ENCODE measurements at places on chromosomes 13 and 19.

- no peak for DNase-seq
Measured at GRCh38 chr19:17467471-17468301, 2.6 kb upstream of the SLC27A1 start.

DNA sequence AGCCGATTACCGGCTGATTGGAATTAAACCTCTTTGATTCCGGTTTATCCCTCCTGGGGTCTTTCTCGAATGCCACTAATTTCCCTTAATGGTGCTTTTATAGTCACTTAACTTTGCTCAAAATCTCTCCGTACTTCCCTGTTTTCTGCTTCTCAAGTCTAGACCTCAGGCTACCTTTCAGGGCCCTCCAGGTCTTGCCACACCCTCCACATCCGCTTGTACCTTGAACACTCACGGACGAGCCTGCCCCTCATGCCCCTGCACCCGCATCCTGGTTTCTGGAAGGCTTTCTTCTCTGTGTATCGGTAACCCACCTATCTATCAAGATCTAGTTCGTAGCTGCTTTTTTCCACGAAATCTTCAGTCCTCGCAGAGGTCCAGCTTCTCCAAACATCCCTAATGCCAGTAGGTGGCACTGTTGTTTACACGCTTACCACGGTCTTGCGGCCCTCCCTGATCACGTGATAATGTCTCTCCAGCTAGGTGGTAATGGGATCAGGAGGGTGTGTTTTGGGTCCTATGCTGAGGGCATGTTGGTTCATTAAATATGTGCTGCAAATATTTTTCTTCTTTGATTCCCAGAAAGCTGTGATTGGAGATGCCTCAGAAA lies 13.8 kb downstream of the ATP12A start:
- DNase-seq = peak; percentile 86

DNA sequence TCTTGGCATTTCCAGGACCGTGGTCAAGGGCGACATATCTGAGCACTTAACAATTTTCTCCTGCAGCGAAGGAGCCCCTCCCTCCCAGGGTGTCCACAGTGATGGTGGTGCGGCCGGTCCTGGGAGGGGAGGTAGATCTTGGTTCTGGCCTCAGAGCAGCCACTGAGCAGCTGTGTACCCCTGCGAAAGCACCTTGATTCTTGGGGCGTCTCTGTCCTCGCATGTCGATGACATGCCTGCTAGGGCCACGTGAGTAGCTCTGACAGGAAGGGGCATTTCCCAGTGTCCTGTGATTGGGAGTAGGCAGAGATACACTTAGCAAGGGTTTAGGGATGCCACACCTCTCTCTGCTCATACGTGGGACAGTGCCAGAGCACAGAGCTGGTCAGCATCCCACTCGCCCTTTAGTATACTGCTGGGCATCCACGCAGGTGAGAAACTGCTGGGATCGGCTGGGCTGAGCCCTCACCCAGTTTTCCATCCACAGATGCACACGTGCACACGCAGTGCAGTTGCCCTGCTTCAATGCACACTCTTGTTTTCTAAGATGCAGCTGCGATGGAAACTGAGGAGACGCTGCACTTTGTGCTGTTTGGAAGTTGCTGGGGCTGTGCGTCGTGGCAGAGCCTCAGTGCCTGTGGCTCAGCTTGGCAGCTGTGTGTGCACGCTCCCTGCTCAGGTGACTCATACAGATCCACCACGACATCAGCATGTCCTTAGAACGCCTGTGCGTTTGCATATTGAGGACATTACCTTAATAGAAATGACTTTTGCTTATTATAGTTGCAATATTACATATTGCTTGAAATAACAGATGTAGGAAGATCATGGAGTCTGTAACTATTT lies 66.8 kb downstream of the TEX29 start:
- no peak for DNase-seq

- no peak for DNase-seq
Measured at GRCh38 chr13:98801626-98802418, 49.4 kb upstream of the SLC15A1 start.

- no peak for DNase-seq
Measured at GRCh38 chr13:50079655-50080202, 64.5 kb downstream of the KCNRG start.

DNA sequence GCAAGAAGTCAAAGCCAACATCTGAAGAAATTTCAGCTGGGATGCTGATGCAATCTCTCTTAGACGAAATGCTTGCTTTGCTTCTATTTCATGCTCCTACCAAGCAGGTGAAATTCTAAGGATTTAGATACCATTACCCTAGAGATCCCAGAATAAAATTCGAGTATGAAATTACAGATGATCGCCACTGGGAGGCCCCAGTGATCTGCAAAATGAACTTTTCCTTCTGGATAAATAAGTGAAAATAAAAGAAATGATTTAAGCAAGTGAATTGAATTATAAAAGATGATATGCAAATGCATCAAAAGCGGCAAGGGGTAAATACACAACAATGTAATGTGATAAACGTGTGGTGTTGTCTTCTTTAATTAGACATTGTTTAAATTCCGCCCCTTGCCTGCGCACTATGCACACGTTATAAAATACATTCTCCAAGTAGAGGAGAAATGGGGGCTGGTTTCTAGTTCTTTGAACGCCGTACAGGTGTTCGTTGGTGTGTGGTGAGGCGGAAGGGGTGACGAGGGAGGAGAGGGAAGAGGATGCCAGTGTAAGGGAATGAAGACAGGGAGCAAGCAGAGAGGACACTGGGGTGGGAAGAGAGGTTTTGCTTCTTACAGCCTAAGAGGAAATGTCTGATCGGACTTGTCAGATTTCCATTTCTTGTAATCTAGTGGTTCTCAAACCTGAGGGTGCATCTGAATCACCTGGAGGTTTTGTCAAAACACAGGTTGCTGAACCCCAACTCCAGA lies 58.0 kb downstream of the ERCC5 start:
- peak; percentile 28 for DNase-seq

- DNase-seq = no peak
Measured at GRCh38 chr19:7257148-7258040, 36.8 kb downstream of the INSR start.

DNA sequence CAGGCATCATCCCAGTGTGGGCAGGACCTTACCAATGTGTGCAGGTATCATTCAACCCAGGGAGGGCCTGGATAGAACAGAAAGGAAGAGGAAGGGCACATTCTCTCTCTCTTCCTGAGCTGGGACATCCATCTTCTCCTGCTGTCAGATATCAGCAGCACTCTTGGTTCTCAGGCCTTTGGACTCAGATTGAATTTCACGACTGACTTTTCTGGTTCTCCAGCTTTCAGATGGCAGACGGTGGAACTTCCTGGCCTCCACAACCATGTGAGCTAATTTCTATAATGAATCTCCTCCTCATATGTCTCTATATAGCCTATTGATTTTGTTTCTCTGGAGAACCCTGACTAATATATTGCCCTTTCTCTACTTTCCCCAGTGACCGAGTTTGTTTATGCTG lies 77.3 kb downstream of the OLFM4 start:
- no peak for DNase-seq

DNA sequence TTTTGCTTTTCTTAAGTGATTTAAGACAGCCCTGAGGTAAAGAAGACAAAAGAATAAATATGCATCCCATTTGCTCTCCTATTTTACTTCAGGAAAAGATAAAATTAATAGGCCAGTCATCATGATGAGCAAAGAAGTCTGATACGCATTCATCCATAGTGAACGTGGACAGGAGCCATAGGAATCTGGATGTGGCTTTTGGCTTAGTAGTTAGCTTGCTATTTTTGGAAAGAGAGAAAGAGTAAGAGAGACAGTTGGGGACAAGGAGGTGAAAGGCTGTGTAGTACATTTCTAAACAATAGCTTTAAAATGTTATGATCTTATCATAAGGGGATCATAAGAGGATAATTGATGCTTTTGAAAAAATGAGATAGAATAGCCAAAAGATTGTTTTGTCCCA lies 545.2 kb downstream of the IRS2 start:
- no peak for DNase-seq

- no peak for DNase-seq
Measured at GRCh38 chr13:40503011-40503410, 163.4 kb downstream of the FOXO1 start.

- DNase-seq = no peak
Measured at GRCh38 chr19:54383330-54383729, 18.6 kb upstream of the LAIR1 start.

- no peak for DNase-seq
Measured at GRCh38 chr13:51494156-51494555, 41.3 kb upstream of the INTS6 start.

- no peak for DNase-seq
Measured at GRCh38 chr19:41876847-41877832, at the start of gene CD79A. Gene CD79A (plus strand): TSS chr19:41877279. CDS start chr19:41877305, 26 bp downstream.

All from neural progenitor cell (in vitro differentiated cells).